ENCODE measurements at places on chromosomes 7 and 10.

GRCh38 chr10:123295644-123296043, 141.4 kb downstream of the BUB3 start:
- DNase-seq: peak; percentile 16

DNA sequence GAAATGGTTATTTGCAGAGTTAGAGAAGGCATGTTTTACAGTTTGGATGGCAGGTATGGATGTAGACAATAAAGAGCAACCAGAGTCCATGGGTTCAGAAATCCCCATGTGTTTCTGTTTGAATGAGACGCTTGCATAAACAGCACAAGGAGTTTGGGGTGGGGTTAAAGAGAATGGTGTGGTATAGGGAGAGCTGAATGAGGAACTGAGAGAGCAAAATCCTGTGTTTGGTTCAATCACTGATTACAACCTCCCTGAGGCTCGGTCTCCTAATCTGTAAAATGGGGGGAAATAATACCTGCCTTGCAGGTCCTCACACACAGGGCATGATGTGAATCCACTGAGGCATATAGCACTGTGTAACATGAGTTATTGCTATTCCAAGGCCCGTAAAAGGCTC, 23.7 kb downstream of the CAV1 start:
- no peak for DNase-seq

- DNase-seq: no peak
Observed at GRCh38 chr7:47402941-47403866, 178.7 kb downstream of the TNS3 start.

GRCh38 chr7:47192978-47193377, 388.9 kb downstream of the TNS3 start:
- no peak for DNase-seq

- DNase-seq: no peak
Observed at GRCh38 chr7:120873401-120873800, 15.5 kb upstream of the TSPAN12 start.

- DNase-seq: no peak
Observed at GRCh38 chr10:120394446-120394845, 62.6 kb upstream of the PLPP4 start.

Measured in OCI-LY7 (cell line).